ENCODE measurements at places on chromosomes 3 and 15. TPM values are rescaled to one million over a fixed set of nuclear protein-coding genes. Genes with fewer than 3 reads are reported as not detected.

DNA sequence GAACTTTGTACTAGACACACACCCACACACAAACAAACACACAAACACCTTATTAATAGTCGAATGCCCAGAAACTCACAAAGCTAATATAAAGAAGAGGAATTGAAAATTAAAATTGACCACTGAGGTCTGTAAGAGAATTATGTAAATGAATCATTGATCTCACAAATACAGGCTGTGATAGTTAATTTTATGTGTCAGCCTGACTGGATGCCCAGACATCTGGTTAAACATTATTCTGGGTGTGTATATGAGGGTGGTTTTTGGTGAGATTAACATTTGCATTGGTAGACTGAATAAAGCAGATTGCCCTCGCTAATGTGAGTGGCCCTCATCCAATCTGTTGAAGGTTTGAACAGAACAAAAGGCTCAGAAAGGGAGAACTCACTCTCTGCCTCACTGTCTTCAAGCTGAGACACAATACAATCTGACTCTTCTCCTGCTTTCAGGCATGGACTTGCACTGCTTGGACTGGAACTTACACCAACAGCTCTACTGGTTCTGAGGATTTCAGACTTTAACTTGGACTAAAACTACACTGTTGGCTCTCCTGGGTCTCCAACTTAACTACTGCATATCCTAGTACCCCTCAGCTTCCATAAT lies 199.4 kb upstream of the TTC14 start:
- DNase-seq = no peak

The CLDN16 gene
- polyA plus RNA-seq = 0.04 TPM

DNA sequence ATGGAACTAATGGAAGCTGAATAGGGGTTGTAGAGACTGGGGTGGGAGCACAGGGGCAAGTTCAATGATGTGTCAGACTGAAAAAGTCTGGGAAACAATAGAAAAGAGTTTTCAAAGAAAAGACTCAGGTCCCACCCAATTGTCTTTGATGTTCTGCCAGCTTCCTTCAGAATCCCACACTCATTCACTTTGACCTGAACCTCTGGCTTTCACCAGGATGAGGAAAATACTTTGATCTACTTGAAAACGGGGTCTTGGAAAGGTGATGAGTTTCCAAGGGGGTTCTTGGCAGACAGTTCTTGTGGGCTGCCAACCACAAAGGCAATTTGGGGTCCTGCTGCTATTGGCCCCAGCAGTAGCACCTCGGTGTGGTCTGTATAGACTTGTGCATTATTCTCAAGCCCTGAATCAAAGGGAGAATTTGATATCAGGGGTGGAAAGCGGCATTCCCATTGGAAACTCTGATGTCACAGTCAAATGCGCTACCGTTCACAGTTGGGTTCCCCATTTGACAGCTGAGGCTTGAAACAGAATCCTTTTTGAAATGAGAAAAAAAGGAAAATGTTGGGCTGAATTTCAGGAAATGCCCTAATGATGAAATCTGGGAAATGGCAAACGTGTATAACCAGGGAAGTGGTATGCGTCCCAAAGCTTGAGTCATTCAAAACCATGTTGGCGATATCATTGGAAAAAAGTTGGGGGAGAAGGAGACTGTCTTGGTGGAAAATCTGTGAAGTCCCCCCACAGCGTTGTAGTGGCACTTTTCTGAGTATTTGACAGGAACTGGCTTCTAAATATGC lies 229.2 kb upstream of the LRTM1 start:
- DNase-seq = no peak

DNA sequence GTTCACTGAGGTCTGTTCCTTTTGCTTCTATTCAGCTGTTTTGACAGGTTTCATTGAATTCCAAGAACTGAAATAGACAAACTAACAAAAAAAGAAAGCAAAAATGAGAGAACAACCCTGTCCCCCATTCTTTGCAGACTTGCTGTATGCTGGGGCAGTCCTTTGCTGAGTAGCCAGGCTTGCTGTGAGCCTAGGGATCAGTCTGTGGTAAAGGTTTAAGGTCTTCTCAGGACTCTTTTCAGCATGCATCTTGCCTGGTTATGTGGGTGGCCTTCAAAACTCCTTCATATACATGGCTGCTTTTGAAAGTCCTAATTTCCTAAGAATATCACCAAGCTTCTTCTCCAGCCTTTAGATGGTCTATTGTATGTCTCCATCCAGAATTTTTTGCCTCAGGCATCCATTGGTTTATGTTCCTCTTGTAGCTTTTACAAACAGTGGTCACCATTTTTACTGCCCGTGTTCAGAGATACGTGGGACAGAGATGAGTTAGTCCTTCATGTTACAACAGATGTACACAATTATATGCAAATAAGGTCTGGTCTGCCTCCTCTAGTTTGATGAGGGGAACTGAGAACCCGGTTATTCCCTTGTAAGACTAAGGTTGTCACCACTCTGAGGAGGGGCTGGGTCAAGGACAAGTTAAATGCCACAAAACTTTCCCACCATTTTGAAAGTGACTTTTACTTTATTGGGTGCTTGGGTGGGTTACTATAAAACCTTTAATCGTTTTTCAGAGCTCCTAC lies 41.4 kb downstream of the SACM1L start:
- no peak for DNase-seq
